Immature natural killer cell (primary cell): ENCODE measurements at places on chromosomes 11 and 22. TPM values are rescaled to one million over a fixed set of nuclear protein-coding genes. Genes with fewer than 3 reads are reported as not detected.

DNA sequence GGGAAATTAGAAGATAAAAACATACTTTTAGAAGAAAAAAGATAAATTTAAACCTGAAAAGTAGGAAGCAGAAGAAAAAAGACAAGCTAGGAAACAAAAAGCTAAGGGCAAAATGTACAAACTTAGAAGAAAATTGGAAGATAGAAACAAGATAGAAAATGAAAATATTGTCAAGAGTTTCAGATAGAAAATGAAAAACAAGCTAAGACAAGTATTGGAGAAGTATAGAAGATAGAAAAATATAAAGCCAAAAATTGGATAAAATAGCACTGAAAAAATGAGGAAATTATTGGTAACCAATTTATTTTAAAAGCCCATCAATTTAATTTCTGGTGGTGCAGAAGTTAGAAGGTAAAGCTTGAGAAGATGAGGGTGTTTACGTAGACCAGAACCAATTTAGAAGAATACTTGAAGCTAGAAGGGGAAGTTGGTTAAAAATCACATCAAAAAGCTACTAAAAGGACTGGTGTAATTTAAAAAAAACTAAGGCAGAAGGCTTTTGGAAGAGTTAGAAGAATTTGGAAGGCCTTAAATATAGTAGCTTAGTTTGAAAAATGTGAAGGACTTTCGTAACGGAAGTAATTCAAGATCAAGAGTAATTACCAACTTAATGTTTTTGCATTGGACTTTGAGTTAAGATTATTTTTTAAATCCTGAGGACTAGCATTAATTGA, 1.0 kb downstream of the MALAT1 start:
- peak; percentile 34 for DNase-seq

- DNase-seq, result no peak
These were observed 412.4 kb downstream of the BUD13 start for GRCh38 chr11:116360221-116360941.

- DNase-seq, result no peak
These were observed 44.2 kb downstream of the TRIM66 start for GRCh38 chr11:8638300-8638699.

- peak; percentile 47 for DNase-seq
These were observed 11.9 kb upstream of the NRIP3 start for GRCh38 chr11:9015677-9016076.

DNA sequence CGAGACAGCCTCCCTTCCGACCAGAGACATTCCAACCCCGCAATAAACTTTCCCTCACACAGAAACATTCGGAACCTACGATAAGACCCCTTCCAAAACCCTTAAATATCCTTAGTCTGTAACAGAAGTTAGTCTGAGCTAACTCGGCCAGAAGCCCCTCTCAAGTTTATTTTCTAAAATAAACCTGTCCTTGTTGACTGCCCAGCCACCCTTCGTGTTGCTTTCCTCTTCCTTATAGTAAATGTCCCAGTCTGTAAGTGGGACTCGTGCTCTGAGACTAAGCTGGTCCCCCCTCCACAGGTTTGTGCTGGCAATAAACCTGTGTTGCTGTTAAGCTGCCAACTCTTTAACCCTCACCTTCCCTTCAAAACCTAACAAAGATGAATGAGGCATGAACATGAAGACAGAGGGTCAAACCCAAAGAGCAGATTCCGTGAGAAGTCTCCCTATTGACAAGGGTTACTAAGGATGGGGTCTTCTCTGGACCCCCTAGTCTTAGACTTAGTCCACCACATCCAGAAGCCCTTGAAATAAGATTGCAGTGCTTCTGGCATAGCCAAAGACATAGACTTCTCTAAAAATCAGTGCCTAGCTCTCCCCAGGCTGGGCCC, 18.2 kb downstream of the MIF start:
- no peak for DNase-seq

DNA sequence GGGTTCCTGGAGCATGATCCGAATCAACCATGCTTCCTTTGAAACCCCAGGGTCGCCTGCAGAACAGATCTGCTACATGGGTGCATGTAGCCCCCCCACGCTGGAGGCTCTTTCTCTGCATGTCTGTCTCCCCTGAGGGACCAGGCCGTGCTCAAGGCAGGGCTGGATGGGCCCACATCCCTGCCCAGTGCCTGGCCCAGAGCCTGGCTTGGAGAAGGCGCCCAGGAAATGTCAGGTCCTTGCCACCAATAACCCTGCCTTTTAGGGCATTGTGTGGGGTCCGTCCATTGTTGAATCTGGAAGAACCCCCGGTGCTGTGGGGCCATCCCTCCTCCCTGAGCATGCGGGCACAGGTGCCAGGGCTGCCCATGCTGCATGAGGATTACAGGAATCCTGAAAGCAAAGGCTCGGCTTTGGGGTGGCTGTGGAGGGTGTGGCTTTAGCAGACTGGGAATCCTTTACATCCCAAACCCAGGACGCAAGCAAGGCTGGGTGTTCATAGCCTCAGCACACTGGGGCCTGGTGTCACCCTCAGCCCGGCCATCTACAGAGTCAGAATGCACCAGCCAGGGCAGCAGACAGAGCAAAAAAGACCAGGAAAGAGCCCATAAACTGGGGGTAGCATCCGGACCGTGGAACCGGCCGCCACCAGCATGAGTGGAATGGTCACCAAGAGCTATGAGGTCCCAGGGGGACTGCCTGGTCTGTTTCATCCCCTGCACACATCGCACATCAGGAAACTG, 48.2 kb downstream of the RTL6 start:
- DNase-seq, result no peak

DNA sequence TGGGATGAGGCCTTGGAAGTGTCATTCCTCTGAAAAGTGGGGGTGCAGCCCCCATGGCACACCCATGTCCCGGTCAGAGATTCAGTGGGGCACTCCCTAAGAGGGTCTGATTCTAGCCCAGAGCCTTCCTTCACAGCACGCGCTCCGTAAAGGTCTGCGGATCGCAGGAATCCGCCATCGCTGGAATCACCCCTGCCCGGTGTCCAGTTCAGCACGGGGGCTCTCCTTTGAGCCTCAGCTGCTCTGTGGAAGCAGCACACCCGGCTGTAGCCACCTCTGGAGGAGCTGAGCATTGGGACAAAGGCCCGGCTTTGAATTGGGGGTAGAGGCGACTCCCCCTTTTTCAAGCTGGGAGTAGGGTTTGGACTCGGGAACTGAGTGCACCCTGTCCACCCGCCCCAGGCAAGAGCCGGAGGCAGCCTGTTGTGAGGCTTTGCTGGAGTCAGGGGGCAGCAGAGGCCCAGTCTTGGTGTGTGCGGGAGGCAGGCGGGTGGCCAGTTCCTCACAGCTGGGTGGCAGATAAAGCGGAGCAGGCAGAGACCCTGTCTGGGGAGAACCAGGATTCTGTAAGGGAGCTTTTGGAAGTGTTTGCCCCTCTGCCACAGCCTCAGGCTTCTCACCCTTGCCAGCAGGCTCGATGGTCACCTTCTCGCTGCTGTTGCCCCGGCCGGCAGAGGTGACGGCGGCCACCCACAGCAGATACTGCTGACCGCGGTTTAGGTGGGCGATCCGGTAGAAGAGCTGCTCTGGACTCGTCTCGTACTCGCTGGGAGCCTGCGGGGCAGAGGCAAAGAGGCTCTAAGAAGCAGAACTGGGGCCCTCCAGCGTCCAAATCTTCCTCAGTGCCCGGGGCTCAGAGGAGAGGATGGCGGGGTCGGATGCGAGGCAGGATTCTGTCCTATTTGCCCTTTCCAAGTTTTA, 115.9 kb downstream of the CEP164 start:
- DNase-seq, result no peak

DNA sequence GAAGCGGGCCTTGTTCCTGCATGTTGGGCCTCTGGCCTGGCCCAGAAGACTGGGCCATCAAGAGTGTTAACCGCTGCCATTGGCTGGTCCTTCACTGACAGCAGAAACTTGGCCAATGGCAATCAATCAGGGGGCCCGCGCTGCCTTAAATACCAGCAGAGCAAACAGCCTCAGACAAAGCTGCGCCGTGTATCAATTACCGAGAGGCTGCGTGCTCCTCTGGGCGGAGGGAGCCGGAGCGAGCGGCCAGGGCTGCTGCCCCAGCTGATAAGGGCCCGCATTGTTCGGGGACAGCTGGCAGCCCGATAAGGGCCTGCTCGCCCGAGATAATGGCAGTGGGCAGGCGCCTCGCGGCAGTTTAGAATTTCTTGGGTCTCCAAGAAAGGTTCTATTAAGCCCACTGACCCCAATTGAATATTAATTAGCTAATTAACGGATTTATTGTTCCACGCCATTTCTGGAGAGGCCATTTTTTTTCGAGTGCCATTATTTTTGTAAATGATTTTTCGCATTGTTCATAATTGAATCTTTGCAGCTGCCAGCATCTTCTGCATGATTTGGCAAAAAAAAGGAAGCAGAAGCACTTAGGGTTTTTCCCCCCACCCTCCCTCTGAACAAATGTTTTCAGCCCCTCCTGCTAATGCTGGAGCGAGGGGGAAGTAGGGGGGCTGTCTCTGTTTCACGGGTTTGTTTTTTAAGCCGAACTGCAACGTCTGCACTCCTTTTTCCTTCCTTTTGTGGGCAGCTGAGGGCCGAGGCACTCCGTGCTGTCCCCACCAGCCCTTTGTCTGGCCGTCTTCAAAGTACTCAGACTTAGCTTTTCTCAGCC, 37.6 kb upstream of the RIC3 start:
- DNase-seq, result no peak

SREBF2 gene
- 16.9 TPM for polyA plus RNA-seq

TREH gene
- not detected for polyA plus RNA-seq

CCDC87 gene
- polyA plus RNA-seq, result not detected

C22orf31 gene
- polyA plus RNA-seq, result not detected
